ENCODE measurements at places on chromosomes 2 and 18.

GRCh38 chr2:44952806-44953498 lies 11.4 kb downstream of the SIX3 start:
- no peak for DNase-seq

DNA sequence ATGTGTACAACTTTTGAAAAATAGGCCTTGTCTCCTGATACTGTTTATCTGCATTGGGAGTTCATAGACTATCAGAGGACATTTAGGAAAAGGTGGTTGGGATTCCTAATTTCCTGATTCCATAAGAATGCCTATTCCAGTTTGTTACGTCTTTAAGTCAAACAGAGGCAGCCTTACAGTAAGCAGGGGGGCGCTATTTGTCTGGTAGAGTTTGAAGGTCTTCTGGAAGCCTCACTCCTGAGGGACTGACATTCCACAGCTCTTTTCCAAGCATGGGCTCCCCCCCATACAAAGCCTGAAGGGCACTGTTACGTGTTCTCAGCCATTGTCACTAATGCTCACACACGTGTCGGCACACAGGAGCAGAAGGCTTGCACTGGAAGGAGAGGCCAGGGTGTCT lies 154.3 kb downstream of the PTGR3 start:
- DNase-seq = no peak

DNA sequence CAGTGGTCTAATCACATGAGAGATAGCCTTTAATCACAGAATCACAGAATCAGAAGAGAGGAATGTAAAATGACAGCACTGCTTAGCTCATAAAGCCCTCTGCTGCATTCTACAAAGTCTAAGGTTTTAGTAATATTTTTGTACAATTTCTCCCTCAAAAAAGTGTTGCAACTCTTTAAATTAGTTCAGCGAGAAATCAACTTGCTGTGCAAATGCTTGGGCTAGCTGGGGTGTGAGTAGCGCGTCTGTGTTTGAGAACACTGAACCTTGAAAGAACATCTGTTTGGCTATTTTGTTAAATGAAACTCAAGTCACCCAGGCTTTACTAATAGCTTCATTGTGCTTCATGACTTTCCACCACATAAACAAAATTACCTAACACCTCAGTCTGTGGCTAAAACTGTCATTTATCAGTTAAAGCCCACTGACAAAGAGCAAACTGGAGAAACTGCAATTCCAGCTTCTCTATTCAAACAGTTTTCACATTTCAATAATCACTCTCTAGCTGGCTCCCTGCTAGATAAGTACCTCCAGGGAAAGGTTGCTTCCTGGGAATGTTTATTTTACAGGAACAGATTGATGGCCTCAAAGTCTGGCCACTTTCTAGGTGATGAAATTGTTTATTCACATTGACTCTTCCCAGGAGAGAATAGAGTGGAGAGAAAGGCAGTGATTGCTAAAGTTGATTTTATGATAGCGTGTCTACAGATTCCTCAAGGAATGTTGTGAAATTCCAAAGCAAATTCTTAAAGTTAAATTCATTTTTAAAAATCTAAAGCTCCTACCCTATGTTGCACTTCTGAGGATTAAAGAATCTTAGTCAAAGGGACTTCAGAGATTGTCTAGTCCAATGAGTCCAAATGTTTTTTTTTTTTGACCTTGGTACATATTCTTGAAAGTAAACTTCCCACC lies 36.0 kb upstream of the STAT1 start:
- peak; percentile 87 for DNase-seq

DNA sequence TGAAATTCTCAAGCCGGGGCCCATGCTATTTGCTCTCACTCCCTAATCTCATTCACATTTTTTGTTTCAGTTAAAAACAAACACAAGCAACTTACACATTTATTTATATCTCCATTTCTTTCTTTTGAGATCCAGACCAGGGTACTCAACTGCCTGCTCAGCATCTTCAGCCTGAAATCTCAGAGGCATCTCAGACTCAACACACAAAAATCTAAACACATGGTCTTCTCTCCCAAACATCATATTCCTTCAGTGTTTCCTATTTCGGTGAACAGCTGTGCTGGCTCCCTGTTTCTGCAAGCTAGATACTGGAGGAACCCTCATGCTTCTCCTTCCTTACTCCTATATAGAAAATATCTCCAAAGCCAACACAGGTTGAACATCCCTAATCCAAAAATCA lies 11.3 kb upstream of the RTTN start:
- DNase-seq = no peak

DNA sequence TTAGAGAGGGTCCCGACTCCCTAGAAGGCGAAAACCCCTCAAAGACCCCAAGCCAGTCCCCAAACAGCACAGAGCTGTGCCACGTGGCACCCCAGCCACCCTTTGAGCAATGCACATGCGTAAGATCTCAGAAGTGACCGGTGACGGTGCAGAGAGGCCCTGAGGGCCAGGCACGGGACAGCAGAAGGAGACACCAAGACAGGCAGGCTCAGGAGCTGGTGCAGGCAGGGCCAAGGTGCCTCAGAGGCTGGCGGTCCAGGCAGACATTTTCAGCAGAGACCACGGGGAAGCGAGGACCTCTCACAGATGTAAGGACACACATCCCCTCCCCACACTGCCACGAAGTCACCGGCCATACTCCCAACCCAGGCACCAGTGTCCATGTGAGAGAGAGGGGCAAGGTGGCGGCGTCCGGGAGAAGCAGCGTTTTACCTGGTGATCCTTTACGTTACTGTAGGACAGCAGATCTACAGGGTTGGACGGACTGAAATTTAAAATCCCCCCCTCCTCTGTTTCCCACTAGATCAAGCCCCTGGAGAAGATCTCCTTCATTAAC lies 2.0 kb upstream of the RAB17 start:
- no peak for DNase-seq

- no peak for DNase-seq
These were observed 104.0 kb downstream of the COBLL1 start for GRCh38 chr2:164737612-164738081.

DNA sequence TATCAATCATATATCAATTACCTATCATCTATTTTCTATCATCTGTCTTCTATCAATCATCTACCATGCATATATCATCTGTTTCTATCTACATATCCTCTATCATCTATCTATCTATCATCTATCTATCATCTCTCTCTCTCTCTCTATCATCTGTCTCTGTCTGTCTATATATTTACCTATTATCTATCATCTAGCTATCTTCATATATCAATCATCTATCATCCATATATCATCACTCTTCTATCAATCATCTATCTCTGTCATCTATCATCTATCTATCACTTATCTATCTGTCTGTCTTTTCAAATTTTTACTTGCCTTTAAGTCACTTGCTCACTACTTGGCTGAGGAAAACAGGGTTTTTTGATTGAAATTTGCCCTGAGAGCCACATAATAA lies 592.3 kb downstream of the DCDC2C start:
- DNase-seq = no peak

DNA sequence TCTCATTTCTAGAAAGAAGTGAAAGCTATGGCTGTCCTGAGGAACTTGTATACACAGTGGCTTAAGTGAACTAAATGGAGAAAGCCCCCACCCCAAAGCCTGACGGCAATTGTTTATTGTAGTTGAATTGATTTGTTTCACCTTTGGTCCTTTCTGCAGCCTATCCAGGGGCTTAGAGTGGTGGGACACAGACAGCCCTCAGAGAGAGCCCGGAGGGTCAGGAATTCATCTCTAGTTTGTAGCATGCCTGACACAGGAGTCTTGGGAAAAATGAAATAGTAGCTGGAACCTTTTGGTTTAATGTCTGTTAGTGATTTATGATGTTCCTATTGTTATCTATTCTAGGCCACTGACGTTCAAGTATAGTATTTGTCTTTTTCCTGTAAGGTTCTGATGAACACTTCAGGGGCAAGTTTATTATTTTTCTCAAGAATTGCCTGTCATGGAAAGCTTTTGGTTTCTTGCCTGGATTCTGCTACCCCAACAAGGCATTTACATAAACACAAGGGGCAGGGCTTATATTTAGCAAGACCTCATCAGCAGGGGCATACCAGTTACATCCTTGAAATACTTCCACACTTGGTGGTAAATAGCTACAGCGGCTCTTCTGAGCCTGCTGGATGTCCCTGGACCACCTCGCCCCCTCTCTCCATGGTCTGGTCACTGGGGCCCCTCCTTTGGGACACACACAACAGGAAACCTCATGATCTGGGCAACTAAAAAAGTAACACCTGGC lies 44.4 kb downstream of the KCNE4 start:
- DNase-seq = no peak

DNA sequence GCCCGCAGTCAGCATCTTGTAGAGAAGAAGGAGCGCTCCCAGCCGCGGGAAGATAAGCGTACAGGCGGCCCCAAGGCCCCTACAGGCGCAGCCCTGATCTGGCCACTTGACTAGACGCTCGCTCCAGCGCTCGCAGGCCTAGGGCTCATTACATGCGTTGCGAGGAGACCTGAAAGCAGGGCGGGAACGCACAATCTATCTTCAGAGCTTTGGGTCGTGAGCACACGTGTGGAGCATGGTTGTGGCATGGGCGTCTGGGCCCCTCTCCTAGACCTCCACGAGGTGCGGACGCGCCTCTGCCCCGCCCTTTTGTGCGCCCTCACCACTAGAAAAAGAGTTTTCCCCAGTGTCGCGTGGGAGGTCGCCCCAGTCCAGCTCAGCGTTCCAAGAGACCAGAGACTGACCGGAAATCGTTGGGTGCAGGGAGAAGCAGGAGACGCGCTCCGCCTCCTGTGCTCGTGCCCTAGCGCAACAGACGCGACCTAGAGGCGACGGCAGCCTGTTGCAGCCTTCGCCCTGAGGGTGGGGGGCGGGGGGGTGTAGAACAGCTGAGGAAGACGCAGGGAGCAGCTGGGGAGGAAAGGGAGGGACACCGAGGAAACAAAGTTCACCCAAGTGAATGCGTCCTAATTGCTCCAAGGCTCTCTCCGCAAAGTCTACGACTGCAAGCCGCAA lies 12.6 kb downstream of the NR4A2 start:
- DNase-seq = no peak

GRCh38 chr2:109352056-109352897 lies 223.3 kb downstream of the SH3RF3 start:
- DNase-seq = no peak

DNA sequence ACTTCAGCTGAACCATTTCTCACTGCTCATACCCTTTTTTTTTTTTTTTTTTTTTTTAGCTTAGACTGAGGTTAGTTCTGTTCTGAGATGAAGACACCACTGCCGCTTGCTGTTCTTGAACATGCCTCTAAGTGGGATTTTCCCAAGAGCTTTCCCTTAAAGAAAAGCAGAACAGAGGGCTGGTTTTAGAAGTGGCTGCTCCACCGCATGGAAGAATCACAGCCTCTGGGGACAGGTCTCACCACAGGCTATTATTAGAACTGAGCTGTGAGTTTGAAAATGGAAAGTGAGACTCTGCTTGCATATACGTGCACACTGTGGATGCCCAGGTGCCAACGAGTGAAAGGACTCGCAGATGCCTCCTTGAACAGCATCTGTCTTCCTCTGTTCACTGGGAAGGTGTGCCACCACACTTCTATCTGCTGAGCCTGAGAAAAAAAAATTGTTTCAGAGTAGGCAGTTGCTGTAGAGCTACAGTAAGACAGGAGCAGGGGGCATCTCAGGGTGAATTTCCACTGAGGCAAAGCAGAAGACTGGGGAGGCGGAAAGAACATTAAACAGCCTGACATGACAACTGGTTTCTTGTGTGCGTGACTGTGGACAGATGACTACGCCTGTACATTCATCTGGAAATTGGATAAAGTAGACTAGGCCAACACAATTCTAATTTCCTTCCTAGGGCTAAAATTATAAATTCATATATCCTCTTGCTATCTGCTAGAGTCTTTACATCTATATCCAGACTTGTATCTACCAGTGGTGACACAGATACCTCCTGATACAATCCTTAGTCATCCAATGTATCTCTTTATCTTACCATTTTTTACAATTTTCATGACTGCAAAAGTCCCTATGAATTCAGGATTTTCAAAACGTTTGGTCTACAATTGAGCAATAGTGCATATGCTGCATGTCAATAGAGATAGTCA lies 1045.7 kb upstream of the CELF4 start:
- no peak for DNase-seq

DNA sequence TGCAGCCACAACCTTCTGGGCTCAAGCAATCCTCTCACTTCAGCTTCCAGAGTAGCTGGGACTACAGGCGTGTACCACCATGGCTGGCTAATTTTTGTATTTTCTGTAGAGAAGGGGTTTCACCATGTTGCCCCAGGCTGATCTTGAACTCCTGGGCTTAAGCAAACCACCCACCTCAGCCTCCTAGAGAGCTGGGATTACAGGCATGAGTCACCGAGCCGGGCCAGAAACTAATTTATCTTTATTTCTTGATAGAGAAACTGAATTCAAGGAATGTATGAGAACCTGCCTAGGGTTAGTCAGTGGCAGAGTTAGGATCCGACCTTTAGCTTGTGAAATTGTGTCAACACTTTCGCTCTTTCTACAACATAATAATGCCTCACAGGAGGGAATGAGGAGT lies 19.3 kb upstream of the ITGAV start:
- no peak for DNase-seq

- no peak for DNase-seq
These were observed 261.3 kb downstream of the TNS1 start for GRCh38 chr2:217741381-217741955.

- no peak for DNase-seq
These were observed 6.2 kb upstream of the TMEM87B start for GRCh38 chr2:112048887-112049286.

DNA sequence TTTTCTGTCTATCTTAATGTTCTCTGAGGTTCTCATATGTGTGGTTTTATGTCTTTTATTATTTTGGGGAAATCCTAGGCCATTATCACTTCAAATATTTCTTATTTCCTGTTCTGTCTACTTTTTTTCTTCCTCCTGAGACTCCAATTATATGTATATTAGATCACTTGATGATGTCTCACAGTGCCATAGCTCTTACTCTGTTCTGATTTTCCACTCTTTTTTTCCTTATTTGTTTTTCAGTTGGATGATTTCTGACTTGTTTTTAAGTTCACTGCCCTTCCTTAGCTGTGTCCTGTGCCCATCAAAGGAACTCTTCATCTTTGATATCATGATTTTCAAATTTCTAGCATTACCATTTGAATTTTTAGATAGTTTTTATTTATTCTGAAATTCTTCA lies 24.1 kb downstream of the FAM228B start:
- DNase-seq = no peak

DNA sequence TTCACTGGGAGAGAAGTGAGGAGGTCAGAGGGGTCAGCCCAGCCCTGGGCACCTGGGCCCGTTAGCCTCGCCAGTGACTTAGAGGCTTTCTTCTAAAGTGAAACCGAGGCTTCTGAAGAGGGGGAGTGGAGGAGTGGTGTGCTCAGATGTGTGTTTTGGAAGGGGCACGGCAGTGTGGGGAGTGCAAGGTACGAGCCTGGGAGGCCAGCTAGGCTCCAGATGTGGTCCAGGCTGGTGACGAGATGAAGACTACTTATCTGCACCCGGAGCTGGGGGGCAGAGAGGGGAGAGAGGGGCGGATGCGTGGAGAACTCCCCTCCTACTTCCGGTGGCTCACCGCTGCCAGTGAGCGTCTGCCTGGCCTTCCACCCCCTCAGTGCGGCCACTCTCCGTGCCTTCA lies 371.3 kb upstream of the HS6ST1 start:
- DNase-seq = no peak

- DNase-seq = no peak
These were observed 899.5 kb upstream of the GYPC start for GRCh38 chr2:125756431-125756830.

GRCh38 chr2:160241251-160242137 lies 41.4 kb upstream of the ITGB6 start:
- no peak for DNase-seq

- peak; percentile 51 for DNase-seq
These were observed 36.6 kb upstream of the IKZF2 start for GRCh38 chr2:213187833-213188532.
